ENCODE measurements at places on chromosomes 6 and 20.

DNA sequence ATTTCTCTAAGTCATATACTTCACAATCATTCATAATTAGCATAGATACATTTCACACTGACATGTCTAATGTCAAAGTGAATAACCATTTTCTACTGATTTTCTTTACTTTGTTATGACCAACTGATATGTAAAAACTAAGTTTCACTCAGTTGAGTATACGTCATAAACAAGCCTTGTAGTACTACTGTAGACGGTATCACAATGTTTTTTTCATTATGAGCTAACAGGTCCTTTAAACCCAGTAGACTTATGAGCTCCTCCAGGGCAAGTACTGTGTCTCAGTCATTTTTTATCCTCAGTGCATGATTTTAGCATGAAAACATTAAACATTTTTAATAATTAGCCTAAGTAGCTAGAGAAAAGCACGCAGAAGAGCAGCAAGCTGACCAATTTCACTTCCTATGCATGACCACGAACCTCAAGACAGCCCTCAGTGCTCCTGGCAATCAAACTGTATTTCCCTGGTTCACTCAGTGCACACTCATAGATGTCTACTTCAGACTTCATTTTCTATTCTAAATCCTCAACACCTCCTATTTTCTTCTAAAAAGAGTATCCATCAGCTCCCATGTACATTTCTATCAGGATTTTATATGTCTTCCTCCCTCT, 32.0 kb upstream of the TFAP2D start:
- no peak for DNase-seq

DNA sequence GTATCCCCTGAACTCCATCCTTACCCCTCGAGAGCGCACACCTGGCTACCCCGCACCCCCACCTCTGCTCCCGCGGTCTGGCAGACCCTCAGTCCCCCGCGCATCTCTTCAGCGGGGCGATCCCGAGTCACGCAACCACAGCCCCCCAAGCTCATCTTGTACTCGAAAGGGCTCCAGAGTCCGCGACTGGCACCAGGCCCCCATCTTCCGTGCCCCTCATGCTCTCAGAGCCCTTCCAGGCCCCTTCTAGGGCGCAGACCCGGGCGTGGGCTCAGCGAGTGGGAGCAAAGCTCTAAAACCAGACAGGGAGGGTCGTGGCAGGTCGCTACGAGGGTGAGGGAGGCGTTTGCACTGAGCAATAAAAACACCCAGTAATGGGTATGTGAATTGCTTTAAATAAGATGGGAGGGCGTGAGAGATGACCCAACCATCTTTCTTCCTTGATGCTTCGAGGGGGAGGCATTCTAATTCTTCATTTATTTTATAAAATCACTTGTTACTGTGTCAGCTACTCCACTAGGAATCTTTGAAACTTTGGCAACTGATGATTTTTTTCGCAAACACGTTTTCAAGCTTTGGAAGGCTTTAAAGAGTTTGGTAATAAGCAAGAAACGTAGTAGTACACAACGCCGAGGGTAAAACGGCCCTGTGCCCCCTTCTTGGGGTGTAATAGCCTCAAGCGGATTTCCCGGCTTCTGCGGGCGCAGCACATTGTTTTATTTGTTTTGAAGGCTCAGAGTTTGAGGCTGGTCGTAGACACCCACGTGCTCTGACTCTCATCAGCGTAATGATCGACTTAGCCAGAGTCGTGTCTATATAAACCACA, 42.6 kb upstream of the SUPT3H start:
- peak; percentile 78 for DNase-seq

DNA sequence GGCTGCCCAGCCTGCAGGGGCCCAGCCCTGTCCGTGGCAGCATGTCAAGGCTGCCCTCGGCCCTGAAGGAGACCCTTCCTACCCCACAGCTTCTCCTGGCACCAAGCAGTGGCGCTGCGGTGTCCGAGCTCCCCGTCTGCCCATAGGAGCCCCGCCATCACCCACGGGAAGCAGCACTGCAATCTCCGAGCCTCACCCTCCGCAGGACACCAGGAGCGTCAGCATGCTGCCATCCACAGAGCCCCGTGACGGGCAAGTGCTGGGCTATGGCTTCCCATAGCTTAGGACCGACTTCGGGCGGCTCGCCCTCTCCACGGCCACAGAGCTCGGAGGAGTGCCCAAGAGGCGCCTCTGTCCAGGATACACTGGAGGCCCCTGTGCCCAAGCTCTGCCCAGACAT, 25.1 kb downstream of the YTHDF1 start:
- no peak for DNase-seq

DNA sequence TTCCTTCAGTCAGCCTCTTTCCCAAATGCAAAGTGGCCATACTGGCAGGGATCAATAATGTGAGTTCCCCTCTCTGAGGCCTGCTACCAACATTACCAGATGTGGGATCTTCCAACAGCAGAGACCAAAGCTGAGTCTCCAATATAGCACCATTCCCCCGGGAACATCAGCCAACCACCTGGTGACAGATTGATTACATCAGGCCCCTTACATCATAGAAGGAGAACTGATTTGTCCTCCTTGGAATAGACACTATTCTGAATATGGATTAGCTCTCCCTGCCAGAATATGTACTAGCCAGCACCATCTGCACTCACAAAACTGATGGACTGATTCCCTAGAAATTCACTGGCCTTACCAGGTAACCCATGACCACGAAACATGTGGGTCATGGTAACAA, 61.9 kb upstream of the CARMIL1 start:
- no peak for DNase-seq

DNA sequence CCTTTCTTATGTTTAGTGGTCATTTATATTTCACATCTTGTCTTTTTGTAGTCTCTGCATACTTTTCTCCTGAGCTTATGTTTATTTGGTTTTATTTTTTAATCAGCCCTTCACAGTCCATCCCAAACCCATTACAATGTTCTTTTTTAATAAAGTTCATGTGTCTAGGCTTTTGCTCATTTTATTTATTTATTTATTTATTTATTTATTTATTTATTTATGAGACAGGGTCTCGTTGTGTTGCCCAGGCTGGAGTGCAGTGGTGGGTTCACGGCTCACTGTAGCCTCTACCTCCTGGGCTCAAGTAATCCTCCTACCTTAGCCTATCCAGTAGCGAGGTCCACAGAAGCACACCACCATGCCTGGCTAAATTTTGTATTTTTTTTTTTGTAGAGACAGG, 3.1 kb downstream of the COQ3 start:
- no peak for DNase-seq

- DNase-seq: no peak
These were observed 170.6 kb downstream of the OGFRL1 start for GRCh38 chr6:71459162-71459561.
